T-cell (primary cell): ENCODE measurements at places on chromosomes 11 and 22.
A peak's percentile ranks its signal among the peaks of the same experiment; 100 is the strongest.

GRCh38 chr22:24517446-24517845 is 22.3 kb downstream of the UPB1 start:
- DNase-seq, result no peak

DNA sequence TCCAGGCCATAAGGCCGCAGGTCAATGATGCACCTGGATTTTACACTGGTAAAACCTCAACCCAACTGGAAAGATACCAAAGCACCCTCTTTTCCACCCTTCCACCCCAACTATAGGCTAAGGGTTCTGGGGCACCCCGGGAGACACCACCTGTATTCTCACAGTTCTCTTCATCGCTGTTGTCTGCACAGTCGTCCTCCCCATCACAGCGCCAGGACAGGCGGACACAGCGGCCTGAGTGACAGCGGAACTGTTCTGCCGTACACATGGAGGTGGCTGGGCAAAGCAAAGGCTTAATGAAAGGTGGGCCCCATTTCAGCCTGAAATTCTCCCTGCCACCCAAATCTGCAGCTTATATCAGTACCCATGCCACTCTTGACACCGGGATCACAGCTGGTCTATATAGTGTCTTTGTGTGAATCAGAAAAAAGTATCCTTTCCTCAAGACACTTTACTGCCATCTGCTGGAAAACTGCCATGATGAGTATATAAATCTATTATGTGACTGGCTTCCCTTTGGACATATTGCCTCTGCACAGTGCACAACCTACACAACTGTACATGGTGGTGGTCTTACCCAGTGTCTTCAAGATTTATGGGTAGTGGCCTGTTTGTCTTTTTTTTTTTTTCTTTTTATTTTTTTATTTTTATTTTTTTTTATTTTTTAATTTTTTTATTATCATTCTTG is 21.5 kb downstream of the LRP4 start:
- no peak for DNase-seq

DNA sequence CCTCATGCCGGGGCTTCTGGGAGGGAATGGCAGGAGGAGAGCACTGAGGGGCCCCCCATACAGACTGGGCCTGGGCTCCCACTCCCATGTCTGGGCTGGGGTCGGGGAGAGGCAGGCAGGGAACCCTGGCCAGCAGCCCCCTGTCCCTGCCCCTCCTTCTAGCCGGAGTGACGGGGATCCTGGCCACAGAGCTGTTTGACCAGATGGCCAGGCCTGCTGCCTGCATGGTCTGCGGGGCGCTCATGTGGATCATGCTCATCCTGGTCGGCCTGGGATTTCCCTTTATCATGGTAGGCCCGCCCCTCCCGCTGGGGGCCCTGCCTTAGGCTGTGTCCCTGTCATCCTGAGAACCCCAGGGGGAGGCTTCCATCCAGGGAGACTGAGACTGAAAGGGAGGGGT is 10.0 kb upstream of the MIF start:
- no peak for DNase-seq

DNA sequence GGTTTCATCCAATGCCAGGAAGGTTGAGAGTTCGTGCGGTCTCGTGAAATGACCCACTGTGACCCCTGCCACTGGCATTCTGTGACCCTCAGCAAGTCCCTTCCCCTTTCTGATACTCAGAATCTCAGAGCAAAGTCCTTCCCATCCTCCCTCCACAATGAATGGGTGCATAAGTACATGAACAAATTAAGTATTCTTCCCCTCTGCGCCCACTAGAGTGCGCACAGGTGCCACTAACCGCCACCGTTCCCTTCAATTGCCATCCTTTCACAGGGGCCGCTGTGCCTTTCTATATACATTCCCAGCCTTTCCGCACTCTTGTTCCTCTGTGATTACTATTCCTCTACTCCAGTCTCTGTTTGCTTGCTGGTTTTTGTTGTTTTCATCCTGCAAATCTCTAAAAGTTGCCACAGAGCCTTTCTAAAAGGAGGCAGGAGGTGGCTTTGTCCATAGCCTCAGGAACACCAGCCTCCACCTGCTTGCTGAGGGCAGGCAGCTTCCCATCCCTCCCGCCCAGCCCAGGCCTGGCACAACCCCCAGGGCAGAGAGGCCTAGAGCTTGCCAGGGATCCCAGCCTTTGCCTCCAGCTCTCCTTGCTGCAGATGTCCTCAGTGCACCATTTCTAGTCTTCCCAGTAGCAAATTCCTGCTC is 6.7 kb upstream of the AP1B1 start:
- peak; percentile 48 for DNase-seq

GRCh38 chr11:69593851-69594250 is 47.1 kb upstream of the CCND1 start:
- DNase-seq, result no peak

DNA sequence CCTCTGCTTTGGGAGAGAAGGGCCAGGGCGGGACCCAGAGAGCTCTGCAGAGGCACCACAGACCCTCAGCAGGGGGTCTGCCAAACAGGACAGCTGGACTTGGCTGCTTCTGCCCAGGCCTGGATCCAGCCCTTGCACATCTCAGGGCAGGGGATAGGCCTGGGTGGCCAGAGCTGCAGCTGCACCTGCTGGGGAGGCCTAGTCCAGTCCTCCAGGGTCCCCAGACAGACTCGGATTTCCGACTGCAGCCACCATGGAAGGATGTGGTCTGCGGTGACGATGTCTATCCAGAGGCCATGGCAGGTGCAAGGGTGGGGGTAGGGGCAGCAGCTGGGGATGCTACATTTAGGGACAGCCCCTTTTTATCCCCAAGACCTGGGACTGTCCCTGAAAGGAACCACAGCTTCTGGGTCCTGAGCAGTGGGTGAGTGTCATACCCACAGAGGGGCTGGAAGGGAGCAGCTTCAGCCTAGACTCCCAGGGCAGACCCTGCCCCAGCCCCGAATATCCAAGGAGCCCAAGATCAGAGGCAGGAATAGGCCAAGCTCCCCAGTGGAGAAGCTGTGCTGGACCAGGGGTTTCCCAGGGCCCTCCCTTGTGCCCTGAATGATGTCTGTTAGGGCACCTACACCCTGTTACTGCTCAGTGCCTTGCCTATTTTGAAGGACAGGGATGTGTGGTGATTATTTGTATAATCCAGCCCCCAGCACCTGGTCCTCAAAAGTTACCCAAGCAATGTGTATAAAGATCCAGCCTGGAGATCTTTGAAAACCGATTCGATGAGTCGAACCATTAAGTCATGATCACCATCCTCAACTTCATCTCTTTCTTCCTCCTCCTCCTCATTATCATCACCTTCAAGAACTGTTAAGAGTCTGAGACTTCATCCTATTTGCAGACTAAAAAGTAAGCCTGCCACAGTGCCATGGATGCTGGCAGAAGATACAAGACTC is 2.5 kb upstream of the IGLL5 start:
- DNase-seq, result no peak

DNA sequence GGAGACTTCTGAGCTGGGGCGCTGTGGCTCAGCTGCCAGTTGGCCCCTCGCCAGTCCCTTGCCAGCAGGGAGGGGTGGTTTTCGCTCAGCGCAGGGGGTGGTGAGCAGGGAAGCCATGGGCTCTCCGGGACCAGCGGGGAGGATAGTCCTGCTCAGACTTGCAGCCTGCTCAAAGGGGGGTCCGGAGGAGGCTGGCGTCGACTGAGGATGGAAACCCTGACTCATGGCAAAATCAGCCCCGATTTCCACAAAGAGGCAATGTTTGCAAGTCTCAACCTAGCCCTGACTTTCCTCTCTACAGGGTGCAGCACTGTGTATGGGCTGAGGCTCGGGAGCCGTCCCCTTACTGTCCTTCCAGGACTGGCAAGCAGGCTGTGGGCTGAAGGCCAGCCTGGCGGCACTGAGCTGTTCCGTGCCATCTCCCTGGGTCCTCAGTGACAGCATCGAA is 35.1 kb downstream of the FBLN1 start:
- no peak for DNase-seq

GRCh38 chr11:62817129-62817528 is 11.9 kb upstream of the NXF1 start:
- no peak for DNase-seq

DNA sequence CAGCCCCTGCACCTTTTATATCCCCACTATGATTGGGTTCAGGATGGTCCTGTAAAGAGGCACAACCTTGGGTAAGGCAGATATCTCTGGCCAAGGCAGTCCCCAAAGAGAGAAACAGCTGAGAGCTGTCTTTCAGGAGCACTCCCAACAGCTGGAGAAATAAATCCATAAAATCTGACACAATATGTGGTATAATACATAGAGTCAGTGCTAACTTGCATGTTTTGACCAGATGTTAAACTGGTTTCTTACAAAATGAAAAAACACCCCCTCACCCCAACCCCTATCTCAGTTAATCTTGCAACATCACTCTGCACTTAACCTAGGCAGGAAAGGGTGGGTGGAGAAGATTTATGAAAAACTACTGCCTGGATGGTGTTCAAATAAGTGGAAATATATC is 44.0 kb upstream of the C11orf87 start:
- no peak for DNase-seq

- DNase-seq, result no peak
Observed at GRCh38 chr22:44426981-44427380, 71.1 kb downstream of the RTL6 start.

- DNase-seq, result no peak
Observed at GRCh38 chr22:45503050-45503815, 550 bp downstream of the FBLN1 start.

DNA sequence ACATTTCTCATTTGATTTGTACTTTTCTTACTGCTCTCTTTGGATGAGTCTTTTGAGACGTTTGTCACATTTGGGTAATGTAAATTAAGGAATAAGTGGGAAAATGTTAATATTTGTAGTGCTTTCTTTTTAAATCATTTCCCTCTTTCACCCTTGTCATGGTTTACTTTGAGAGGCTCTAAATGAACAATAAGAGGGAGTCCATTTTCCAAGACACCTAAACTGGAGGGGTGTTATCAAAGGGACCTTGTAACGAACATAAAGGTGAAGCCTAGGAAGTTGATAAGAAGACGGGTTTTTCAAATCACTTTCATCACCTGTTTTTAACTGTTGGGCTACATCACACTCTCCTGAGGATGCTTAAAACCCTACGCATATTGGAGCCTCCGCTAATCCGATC is 12.1 kb downstream of the EED start:
- no peak for DNase-seq

- no peak for DNase-seq
Observed at GRCh38 chr11:78156127-78156844, 16.9 kb upstream of the ALG8 start.

- DNase-seq, result no peak
Observed at GRCh38 chr11:3186166-3186953, 21.2 kb upstream of the OSBPL5 start.

- no peak for DNase-seq
Observed at GRCh38 chr11:45457649-45458048, 171.5 kb upstream of the SYT13 start.

DNA sequence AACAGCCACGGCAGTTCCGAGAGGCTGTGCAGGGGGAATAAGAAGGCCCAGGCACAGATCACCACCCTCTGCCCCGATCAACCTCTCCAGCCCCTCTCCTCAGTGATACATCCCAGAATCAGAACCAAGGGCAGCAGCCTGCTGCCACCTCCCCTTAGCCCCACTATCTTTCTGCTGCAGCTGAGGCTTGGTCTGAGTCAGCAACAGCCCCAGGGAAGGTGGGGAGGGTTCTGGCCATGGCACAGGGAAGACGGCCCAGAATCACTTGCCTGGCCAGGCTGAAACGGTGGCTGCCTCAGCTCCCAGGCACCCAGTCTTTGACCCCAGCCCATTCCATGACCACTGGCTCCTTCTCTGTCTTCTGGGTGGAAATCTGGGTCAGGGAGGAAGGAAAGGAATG is 2.3 kb downstream of the CHID1 start:
- DNase-seq, result no peak

DNA sequence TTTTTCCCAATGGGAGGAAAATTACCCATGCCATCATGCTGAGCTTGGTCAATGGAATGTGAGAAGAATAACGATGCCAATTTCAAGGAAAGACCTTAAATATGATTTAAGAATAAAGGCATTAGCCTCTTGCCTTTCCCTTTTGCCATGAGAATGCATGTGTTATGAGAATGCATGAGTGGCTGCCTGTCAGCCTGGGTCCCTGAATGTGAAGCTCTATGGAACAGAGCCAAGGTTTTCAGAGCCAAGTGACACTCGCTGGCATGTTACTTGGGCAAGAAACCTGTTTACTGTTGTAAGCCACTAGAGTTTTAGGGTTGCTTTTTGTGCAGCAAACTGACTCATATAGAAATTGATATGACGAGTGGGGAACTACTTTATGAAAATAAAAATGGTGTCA is 75.7 kb downstream of the JRKL start:
- no peak for DNase-seq

- DNase-seq, result no peak
Observed at GRCh38 chr11:69424748-69425147, 56.7 kb upstream of the LINC01488 start.

GRCh38 chr11:35274909-35275785 is 136.2 kb downstream of the CD44 start:
- no peak for DNase-seq

DNA sequence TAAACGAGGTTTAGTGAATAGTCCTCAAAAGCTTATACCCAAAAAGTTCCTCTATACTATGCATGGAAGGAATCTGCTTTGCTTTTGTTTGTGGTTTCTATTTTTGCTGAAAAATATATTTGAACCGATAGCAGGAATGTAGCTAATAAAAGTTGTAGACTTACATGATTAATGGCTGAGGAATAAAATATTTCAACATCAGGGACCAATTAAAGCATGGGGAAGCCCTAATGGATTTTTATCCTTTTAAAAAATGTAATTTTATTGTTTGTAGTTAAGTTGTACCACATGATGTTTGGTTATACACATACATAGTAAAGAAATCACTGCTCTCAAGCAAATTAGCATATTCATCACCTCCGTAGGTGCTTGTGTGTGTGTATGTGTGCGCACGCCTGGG is 295.3 kb upstream of the CNTN5 start:
- no peak for DNase-seq

DNA sequence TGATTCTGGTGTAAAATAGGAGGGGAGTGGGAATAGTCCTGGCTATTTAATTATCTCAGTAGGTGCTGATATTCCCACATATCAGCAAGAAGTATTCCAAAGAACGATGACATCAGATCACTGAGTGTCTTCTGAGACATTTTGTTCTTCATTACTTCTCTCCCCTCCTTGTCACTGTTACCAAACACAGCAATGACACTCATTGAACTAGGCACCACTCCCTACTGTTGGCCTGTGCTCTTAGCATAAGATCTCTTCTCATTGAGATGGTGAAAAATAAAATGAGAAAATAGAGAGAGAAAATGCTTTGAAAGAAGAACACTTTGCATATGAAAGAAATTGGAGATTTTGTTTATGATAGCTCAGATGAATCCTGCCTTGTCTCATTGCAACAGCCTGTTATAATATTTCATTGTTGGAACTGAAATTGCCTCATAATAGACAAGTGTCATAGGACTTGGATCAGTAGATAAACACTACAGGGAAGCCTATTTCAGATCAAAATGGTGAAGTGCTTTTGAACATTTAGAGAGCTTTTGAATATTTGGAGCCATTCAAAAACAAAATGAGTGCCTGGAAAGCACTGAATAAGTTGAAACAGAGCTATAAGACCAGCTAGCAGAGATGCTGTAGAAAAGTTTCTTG is 11.3 kb upstream of the ETS1 start:
- DNase-seq, result no peak

- DNase-seq, result no peak
Observed at GRCh38 chr11:66904561-66904960, 47.7 kb downstream of the LRFN4 start.

- no peak for DNase-seq
Observed at GRCh38 chr11:947744-948143, 22.1 kb downstream of the AP2A2 start.

- no peak for DNase-seq
Observed at GRCh38 chr22:23829845-23830372, 8.9 kb downstream of the DERL3 start.
